A673 (cell line): ENCODE measurements at places on chromosomes 5 and 9. TPM values are rescaled to one million over a fixed set of nuclear protein-coding genes. Genes with fewer than 3 reads are reported as not detected.

The CARTPT gene
- total RNA-seq = not detected in 2 replicates

The MAMDC2 gene
- not detected in 2 replicates for total RNA-seq

The GALNT12 gene
- 0.54 and 1.0 TPM in 2 replicates for total RNA-seq

The OR13D1 gene
- not detected in 2 replicates for total RNA-seq

The PCDHGA5 gene
- total RNA-seq = 2.4 and 2.6 TPM in 2 replicates

The SNX30 gene
- 6.1 and 6.6 TPM in 2 replicates for total RNA-seq

The C9 gene
- not detected in 2 replicates for total RNA-seq

The ADGRD2 gene
- total RNA-seq = not detected in 2 replicates

The RASEF gene
- total RNA-seq = 0.09 TPM in 1 of 2 replicates, not detected in the other

The IFNB1 gene
- not detected in 2 replicates for total RNA-seq

The TMC1 gene
- total RNA-seq = 0.61 and 0.75 TPM in 2 replicates

The SVEP1 gene
- total RNA-seq = 0.45 and 0.46 TPM in 2 replicates

The CCDC171 gene
- 72.5 and 77.4 TPM in 2 replicates for total RNA-seq

The ADAMTS12 gene
- 0.76 and 0.84 TPM in 2 replicates for total RNA-seq

The FBP1 gene
- not detected in 2 replicates for total RNA-seq

The DAB2IP gene
- total RNA-seq = 34.5 and 44.5 TPM in 2 replicates

The STOML2 gene
- 200 and 209 TPM in 2 replicates for total RNA-seq

The ERP44 gene
- 14.4 and 16.8 TPM in 2 replicates for total RNA-seq

The NEURL1B gene
- total RNA-seq = 5.1 and 5.7 TPM in 2 replicates

The PAX5 gene
- total RNA-seq = 3.3 and 5.5 TPM in 2 replicates

The PCDHGB4 gene
- 2.5 and 3.3 TPM in 2 replicates for total RNA-seq

The PCDHA2 gene
- total RNA-seq = 0.06 and 0.15 TPM in 2 replicates

The ANKRD18A gene
- total RNA-seq = not detected in 2 replicates

The FOXD4 gene
- 0.39 TPM in 1 of 2 replicates, not detected in the other for total RNA-seq

The RNF145 gene
- total RNA-seq = 103 and 132 TPM in 2 replicates

The GCNT4 gene
- total RNA-seq = 1.9 and 2.5 TPM in 2 replicates

The PCDHGA12 gene
- 3.5 and 3.6 TPM in 2 replicates for total RNA-seq

The LVRN gene
- total RNA-seq = not detected in 2 replicates

The ASPN gene
- 0.15 and 0.26 TPM in 2 replicates for total RNA-seq

The GARIN3 gene
- total RNA-seq = not detected in 2 replicates

The ANKRD34B gene
- total RNA-seq = not detected in 2 replicates

The ZBTB6 gene
- 10.4 and 10.5 TPM in 2 replicates for total RNA-seq

The HMCN2 gene
- total RNA-seq = 0.22 and 0.28 TPM in 2 replicates

The TRMT10B gene
- 7.8 and 8.0 TPM in 2 replicates for total RNA-seq

The SCGB3A2 gene
- total RNA-seq = not detected in 2 replicates
